Stomach (tissue), 19 donors: ENCODE measurements at places on chromosomes 4 and X. TPM values are rescaled to one million over a fixed set of nuclear protein-coding genes. Genes with fewer than 3 reads are reported as not detected.

- peaks cover 4% of the 10 kb centered on the region for H3K27me3 ChIP-seq
- DNase-seq, result no peak
- H3K36me3 ChIP-seq, result no peaks in the 10 kb centered on the region
- H3K27ac ChIP-seq, result no peak overlapping the region
Measured at GRCh38 chr4:5993876-5994811, 24.1 kb downstream of the C4orf50 start.

DNA sequence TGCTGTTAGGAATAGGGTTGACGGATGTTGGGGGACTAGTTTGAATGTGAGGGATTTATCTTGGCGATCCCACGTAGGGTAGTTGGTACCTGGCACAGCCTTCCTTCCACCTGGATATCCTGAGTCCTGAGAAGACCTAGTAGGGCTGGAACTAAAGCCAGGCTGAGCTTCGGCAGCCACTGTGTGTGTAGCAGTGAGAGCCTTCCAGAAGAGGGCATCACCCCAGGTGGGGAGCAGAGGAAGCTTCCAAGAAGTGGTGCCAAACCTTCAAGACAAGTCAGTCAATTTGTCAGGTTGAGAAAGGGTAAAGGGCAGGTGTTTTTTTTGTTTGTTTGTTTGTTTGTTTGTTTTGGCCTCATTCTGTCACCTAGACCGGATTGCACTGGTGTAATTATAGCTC is 1.2 kb upstream of the FGFBP2 start:
- H3K4me3 ChIP-seq, result no peak overlapping the region
- H3K27ac ChIP-seq, result no peak overlapping the region
- H3K4me1 ChIP-seq, result peaks cover 5% of the 10 kb centered on the region
- H3K27me3 ChIP-seq, result no peaks in the 10 kb centered on the region
- no peaks in the 10 kb centered on the region for H3K36me3 ChIP-seq

DNA sequence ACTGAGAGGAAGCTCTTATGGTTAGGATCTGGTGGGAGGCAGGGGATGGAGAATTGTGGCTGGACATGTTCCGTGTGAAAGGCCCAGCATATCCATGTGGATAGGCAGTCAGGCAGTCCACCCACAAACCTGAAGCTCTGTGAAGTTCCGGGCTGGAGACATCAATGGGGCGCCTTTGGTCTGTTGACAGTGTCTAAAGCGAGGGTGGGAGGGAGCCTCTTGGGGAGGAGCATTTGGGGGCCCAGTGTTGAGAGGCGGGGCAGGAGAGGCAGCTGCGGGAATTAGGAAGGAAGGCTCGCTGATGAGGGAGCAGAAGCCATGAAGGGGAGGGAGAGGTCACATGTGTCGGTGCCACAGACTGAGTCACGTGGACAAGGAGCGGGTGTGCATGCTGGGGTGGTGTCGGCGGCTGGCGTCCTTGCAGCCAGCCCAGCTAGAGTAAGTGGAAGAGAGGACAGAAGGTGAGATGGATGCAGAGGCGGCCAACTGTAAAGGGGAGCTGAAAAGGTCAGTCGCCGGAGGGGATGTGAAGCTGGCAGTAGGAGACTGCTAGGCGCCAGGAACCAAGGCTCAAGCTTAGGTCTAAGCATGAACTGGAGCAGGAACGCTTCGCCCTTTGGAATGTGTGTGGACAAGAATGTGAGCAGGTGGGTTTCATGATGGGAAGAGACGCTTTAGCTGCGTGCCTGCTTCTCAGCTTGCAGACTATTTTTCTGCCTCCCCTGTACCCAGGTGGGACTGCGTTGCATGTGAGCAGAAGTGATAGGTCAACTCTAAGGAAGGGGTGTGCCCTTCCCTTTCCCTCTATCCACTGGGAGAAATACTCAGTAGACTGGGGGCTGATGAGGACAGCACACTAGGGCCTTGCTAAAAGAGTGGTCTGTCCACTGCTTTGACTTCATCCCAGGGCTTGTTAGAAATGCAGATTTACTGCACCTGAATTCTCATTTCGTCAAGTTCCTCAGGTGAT is 44.0 kb upstream of the TLR2 start:
- no peak overlapping the region for H3K4me3 ChIP-seq
- peaks cover 25% of the 10 kb centered on the region for H3K36me3 ChIP-seq
- H3K27me3 ChIP-seq, result no peaks in the 10 kb centered on the region
- DNase-seq, result no peak
- H3K4me1 ChIP-seq, result no peaks in the 10 kb centered on the region
- H3K27ac ChIP-seq, result no peak overlapping the region

- H3K27me3 ChIP-seq, result no peaks in the 10 kb centered on the region
- H3K36me3 ChIP-seq, result no peaks in the 10 kb centered on the region
- H3K4me3 ChIP-seq, result peak overlapping the region; percentile 54
- peak; percentile 56 for DNase-seq
Measured at GRCh38 chrX:68693481-68694434, 46.3 kb downstream of the STARD8 start.

- H3K4me3 ChIP-seq, result no peak overlapping the region
- no peak overlapping the region for H3K27ac ChIP-seq
- no peak for DNase-seq
- no peaks in the 10 kb centered on the region for H3K27me3 ChIP-seq
Measured at GRCh38 chr4:13599159-13599558, 28.4 kb downstream of the BOD1L1 start.

DNA sequence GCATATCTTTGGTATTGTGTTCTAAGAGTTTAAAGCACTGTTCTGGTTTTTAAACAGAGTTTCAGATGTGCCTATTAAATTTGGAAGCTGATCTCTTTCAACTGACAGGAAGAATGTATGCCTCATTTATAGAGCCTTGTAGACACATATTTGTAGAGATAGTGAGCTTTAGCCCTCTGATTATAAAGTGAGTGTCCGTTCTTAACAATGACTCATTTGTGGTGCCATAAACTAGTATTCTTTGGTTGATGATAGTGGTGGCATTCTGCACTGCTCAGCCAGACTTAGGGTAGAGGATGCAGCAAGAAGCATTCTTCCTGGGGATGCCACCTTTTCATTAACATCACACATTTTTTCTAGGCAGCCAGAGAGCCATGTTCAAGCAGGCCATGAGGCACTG is 121.7 kb downstream of the TLL1 start:
- H3K4me3 ChIP-seq, result no peak overlapping the region
- H3K27me3 ChIP-seq, result no peaks in the 10 kb centered on the region
- H3K4me1 ChIP-seq, result no peaks in the 10 kb centered on the region
- H3K27ac ChIP-seq, result no peak overlapping the region

DNA sequence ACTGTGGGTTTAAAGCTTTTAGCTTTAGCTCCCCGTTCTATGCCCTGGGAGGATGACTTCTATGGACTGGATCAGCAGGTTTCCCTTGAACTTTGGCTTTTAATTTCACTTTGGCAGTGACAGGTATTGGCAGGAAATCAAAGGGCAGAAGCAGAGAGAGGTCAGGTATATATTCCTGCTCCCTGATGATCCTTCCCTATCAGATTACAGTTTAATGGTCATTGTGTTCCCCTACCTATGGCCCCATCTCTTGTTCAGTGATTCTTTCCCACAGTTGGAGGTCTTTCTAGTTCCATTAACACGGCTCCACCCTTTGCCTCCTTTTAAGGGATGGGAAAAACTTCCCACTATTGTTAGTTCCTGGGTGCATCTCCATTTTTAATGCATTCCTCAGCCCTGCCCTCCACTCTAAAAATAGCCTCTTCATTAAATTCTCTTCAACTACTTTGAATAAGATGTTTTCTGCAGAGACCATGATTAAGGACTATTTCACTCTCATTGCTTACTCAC is 107.8 kb upstream of the TMEM47 start:
- H3K27me3 ChIP-seq, result no peaks in the 10 kb centered on the region
- no peaks in the 10 kb centered on the region for H3K4me1 ChIP-seq
- H3K36me3 ChIP-seq, result no peaks in the 10 kb centered on the region

- DNase-seq, result no peak
- no peaks in the 10 kb centered on the region for H3K4me1 ChIP-seq
- H3K4me3 ChIP-seq, result no peak overlapping the region
- H3K36me3 ChIP-seq, result no peaks in the 10 kb centered on the region
- H3K27ac ChIP-seq, result no peak overlapping the region
Measured at GRCh38 chr4:7663075-7663541, 228.4 kb upstream of the PSAPL1 start.

DNA sequence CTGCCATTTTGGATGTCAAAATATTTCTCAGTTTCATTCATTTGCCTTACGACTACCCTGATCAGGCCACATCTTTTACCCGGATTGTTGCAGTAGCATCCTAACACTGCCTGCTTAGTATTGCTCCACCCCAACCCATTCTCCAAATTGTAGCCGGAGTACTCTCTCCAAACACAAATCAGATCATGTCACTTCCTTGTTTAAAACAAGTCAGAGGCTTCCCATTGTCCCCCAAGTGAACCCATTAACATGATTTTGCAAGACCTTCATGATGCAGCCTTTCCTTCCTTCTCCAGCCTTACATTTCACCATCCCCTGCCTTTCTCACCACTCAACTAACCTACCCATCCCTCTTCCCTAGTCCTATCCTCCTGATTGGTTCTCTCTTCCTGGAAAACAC is 53.1 kb downstream of the FANCB start:
- H3K27ac ChIP-seq, result no peak overlapping the region
- H3K27me3 ChIP-seq, result no peaks in the 10 kb centered on the region
- no peaks in the 10 kb centered on the region for H3K4me1 ChIP-seq
- H3K36me3 ChIP-seq, result no peaks in the 10 kb centered on the region
- DNase-seq, result no peak
- H3K4me3 ChIP-seq, result no peak overlapping the region

CCDC110 gene
- 0.92 TPM for total RNA-seq

CPLX1 gene
- total RNA-seq, result not detected

FOXR2 gene
- total RNA-seq, result not detected

SYNPO2 gene
- 427 TPM for total RNA-seq
